ENCODE measurements at places on chromosomes 7 and 10.

DNA sequence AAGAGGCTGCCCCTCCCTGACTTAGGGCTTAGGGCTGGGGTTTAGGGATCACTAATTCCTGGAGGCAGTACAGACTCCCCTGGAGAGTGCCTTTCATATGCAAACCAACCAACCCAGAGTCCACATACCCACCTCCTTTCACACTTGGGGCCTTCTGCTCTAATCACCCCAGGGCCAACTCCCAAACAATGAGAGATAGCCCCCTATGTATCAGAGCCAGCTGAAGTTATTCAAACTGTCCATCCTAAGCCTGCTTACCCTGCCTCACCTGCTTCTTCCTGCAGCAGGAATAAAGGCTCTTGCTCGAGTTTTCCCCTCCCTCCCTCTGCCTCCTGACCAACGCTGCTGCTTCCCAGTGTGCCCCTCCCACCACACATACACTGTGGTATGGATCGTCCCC is 51.8 kb upstream of the SLC35G1 start:
- no peak for DNase-seq

DNA sequence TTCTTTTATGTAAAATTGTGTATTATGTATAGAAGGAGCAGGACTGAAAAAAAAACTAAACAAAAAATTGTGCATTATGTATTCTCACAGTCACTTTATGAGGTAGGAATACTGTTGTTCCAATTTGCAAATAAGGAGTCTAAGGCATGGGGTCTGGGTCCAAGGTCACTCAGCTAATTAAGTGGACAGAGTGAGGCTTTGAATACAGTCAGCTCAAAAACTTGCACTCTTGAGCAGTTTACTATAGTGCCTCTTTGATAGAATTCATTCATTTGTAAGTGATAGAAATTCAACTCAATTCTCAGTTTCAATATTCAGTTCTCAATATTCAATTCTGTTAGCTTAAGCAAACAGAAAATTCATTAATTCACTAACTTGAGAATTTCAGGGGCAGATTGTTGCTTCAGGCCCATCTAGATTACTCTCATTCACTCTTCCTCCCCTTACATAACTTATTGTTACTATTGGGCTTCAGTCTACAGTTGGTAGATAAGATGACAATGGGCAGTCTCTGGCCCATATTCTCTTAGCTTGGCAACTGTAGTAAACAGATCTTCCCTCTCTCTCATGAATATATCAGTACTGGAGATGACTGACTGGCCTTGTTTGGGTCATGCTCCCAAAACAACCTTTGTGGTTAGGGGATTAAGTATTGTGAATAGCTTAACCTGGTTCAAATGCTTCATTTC is 86.6 kb downstream of the BTAF1 start:
- no peak for DNase-seq

GRCh38 chr7:4406288-4407058 is 275.6 kb upstream of the FOXK1 start:
- DNase-seq, result no peak

DNA sequence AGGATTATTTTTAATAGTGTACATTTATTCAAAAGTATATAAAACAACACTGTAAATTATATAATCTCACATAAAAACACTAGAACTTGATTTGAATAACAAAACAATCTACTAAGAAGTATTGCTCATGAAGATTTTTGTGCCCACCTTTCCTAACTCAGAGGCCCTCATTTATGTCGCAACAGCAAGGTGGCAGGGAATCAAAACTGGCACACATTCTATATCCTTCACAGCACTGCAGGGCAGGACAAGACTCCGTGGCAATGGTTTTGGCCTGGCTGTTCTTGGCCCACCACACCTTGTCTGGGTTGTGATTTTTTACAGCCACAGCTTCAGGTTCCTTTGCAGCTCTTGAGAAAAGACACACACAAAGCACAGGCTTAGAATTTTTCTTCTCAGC is 3.4 kb upstream of the CUZD1 start:
- no peak for DNase-seq

- no peak for DNase-seq
Measured at GRCh38 chr10:14967897-14968296, 8.7 kb downstream of the MEIG1 start.

DNA sequence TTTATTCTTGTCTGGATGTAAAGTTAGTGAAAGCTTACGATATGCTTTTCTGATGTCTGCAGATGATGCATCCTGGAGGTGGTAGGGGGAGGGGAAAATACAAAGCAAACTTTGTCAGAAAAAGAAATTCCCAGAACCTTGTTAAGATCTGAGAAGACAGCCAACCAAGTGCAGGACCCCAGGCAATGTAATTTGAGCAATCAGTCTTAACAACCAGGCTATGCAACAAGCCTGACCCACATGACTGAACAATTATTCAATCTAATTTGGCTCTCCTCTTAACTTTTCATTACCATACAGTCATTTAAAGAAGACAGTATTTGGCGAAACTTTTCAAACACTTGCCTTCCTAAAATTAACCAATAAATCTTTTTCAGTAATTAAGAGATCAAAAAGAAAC is 74.5 kb downstream of the DNAJC1 start:
- DNase-seq, result no peak

- DNase-seq, result no peak
Measured at GRCh38 chr10:122010405-122011050, 21.6 kb downstream of the TACC2 start.

DNA sequence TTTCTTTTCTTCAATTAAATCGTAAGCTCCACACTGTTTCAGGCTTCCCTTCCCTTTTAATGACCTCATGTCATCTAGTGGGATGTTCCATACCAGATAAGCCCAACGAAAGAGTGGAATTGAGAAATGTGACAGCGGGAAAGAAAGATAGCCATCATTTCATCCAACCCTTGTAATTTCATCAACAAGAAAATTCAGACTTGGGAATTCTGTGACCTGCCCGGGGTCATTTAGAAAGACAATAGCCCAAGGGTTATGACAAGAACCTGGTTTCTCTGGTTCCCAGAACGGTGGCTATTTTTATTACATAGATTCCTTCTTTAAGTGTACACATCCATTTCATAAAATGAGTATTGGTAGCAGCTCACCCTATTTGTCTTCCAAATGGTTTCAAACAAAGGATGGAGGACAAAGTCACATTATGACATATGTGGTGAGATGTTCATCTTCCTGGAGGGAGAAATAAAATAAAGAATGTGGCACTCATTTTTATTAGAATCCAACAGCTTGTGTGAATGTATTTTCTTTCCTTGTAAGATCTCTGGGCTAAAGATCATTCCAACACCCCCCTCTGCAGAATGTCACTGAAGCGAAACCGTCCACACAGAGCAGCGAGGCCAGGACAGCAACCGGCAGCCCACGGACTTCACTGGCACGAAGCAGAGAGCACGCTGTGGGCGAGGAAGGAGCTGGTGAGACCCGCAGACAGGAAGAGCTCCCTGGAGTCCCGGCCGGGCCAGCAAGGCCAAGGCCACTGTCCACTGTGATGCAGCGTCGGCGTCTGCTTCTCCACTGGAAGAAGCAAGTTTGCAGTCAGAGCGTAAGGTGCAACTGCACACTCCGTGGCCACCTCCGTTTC is 199.9 kb downstream of the KLF6 start:
- DNase-seq, result no peak

DNA sequence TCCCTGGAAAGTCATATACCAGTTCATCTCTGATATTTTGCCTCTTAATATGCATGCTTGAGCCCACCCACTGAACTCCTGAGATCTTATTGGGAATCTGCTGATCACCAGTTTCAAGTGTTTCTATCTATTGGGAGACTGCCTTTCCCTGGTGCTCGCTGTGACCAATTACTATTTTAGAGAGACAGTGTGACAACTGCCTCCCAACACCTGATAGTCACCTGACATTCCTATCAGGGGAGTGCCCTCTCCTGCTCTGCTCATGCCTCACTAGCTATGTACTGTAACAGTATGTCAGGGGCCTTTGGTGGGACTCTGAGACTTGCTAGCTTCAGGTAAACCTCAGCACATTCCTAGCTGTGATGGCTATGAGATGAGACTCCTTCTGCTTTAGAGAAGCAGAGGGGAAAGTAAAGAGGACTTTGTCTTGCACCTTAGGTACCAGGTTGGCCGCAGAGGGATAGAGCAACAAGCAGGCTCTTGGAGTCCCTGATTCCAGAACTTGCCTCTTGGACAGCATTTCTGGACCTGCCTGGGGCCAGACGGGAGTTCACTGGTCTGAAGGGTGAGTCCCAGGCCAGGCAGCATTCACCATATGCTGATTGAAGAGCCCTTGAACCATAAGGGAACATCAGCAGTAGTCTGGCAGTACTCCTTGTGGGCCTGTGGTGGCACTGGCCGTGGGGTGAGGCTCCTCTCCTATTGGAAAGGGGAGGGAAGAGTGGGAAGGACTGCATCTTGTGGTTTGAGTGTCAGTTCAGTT is 34.4 kb upstream of the ARHGAP12 start:
- no peak for DNase-seq

DNA sequence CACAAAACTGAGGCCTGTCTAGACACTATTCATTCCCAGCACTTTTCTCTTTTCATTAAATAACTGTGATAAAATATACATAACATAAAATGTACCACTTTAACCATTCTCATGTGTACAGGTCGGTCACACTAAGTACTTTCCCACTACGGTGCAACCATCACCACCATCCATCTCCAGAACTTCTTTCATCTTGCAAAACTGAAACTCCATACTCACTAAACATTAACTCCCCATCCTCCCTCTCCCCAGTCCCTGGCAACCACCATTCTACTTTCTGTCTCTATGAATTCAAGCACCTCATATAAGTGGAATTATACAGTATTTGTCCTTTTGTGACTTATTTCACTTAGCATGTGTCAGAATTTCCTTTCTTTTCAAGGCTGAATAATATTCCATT is 53.0 kb downstream of the ARHGAP12 start:
- no peak for DNase-seq

DNA sequence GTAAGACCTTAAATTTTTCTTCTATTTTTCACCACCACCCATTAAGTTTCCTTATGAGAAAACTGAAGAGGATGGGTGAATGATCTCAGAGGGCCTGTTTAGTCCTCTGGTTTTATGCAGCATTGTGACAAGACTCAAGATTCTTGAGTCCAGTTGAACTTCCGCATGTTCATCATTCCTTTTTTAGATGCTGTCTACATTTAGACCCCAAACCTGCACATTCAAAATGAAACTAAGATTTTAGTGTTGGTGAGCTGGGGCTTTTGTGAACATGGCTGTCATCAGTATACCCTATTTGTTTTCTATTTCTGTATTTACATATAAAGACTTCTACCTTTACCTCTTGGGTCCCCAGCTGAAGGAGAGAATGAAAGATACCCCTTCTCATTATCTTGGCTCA is 31.1 kb downstream of the NET1 start:
- DNase-seq, result peak; percentile 78

- peak; percentile 91 for DNase-seq
Measured at GRCh38 chr10:103692436-103692951, 162.9 kb downstream of the SH3PXD2A start.

GRCh38 chr10:44369854-44370253 is 15.0 kb downstream of the CXCL12 start:
- DNase-seq, result no peak

GRCh38 chr10:13054844-13055243 is 45.1 kb upstream of the OPTN start:
- DNase-seq, result no peak

DNA sequence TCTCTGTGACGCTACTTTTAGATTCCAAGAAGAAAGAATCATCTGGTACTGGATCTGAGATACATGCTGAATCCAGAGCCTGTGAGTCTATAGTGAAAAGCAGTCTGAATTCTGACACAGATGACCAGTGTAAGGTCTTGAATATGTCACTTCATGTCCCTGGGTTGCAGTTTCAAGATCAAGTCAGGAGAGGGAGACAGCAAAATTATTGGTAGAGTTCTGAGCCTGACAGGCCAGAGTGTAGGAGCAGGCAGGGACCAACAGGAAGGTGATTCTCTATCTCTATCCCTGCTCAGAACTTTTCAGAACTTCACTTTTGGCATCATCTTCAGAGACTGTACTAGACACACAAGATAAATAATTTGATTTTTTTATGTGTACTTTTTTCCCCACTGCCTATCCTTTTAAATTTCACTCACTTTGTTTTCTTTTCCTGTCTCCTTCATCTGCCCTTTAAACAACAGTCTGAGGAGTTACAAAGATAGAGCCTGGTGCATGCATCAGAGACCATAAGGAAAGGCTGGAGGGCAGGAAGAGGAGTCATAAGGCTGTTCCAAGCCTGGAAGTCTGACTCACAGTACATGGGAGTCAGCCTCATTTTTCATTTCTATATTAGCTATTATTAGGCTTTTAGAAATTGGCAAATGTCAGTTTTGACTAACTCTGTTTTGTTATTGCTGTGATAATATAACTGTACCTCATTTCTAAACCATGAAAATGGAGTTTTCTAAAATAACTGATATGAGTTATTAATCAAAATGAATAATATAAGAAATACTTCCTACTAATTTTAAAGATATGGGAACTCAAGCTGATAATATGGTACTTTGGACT is 120.2 kb upstream of the TMEM229A start:
- no peak for DNase-seq

GRCh38 chr7:10101351-10101750 is 872.3 kb upstream of the PHF14 start:
- no peak for DNase-seq

DNA sequence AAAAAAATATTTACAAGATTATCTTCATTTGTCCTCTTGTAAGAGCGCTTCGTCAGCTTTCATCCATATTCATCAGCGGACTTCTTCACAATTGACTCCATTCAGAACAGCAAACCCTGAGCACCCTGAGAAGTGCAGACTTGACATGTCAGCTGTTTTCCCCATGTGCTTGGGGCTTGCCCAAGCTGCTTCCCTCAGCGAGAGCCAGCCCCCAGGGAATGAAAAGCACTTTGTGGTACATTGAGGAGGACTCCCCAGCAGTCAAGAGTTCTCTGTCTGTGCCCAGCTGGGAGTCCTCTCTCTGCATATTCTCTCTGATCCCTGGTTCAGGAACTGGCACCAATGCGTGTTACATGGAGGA is 22.7 kb downstream of the HKDC1 start:
- no peak for DNase-seq

GRCh38 chr7:96709381-96710228 is at the start of gene SEM1:
Gene SEM1, minus strand, starts transcription at chr7:96709846. Its CDS starts 83 bp downstream, at chr7:96709763.
- peak; percentile 71 for DNase-seq

DNA sequence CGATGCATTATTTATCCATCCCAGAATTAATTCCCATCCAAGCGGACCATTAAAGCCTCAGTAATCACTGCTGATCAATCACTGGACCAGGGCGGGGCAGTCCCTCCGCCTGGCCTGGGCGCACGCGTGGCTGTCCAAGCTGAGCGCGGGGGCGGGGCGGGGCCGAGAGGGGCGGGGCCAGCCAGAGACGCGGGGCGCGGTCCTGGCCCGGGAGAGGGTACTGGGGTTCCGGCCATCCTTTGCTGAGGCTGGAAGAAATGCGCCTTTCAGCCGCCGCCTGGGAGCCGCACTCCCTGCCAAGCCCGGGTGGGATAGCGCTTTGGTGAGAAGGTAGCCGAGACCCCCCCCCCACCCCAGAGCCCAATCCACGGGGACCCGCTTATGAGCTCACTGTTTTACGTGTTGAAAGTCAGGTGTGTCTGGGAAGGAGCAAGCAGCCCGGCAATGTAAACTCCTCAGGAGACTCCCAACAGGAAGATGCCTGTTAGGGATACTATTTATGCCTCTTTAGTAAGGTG is at the start of gene ARHGAP22:
Gene ARHGAP22, minus strand, starts transcription at position 83 of the 518 bp plus-strand sequence. CDS start 277 bp downstream, outside the sequence.
- DNase-seq, result peak; percentile 76
